ENCODE measurements at places on chromosomes 11 and 22.

GRCh38 chr22:24390576-24390975 is 36.8 kb upstream of the ADORA2A start:
- DNase-seq: no peak

DNA sequence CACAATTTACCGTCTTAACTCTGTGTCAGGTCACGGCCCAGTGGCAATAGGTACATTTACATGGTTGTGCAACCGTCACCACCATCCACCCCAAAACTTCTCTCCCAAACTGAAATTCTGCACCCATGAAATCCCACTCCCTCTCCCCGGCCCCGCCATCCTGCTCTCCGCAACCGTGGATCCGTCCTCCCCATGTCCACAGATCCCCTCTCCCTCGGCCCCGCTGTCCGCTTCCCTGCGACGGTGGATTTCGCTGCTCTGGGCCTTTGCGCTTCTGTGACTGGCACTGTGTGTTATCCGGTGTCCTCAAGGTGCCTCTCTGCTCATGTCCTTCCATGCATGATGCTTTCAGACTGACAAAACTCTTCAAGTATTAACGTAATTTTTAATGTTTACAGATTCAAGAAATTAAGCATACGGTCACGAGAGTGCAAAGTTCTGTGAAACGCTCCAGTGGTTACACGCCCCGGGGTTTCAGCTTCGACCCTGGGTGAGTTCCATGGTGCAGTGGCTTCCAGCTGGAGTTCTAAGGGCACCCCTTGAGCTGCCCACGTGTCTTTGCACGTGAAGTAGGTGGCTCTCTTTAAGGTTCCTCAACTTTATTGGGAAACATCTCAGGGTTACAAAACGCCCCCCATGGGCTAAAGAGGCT is 76.4 kb downstream of the KCNQ1 start:
- no peak for DNase-seq

- DNase-seq: no peak
These were observed 54.4 kb downstream of the SVIP start for GRCh38 chr11:22775248-22775647.

- no peak for DNase-seq
These were observed 415.6 kb upstream of the NARS2 start for GRCh38 chr11:78990261-78990660.

DNA sequence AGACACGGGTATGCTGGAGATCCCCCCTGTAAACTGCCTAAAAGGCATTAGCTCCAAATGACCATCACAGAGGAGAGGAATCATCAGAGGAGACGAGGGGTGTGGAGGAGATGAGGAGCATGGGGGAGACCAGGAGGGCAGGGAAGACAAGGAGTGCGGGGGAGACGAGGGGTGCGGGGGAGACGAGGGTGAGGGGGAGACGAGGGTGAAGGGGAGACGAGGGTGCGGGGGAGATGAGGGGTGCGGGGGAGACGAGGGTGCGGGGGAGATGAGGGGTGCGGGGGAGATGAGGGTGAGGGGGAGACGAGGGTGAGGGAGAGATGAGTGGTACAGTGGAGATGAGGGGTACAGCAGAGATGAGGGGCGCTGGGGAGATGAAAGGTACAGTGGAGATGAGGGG is 17.5 kb upstream of the GAL start:
- DNase-seq: no peak

GRCh38 chr11:57330029-57330428 is 5.3 kb upstream of the TNKS1BP1 start:
- DNase-seq: no peak

DNA sequence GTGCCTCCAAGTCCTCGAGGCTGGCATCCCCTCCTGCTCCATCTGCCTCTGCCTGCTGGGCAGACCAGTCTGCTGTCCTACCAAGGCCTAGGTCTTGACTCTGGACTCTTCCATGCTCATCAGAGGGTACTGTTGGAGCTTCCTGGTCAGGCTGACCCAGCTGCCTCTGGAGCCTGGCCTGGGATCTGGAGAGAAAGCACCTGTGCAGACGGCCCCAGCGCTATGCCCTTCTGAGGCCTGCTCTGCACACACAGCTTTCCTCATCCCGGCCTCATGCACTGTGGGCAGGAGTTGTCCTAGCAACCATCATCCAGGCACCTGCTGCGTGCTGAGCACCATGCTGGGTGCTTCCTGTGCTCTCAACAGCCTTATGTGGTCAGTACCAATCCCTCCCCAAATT is 70.8 kb downstream of the CDKN1C start:
- no peak for DNase-seq

GRCh38 chr11:126024123-126024522 is 38.5 kb downstream of the CDON start:
- no peak for DNase-seq

DNA sequence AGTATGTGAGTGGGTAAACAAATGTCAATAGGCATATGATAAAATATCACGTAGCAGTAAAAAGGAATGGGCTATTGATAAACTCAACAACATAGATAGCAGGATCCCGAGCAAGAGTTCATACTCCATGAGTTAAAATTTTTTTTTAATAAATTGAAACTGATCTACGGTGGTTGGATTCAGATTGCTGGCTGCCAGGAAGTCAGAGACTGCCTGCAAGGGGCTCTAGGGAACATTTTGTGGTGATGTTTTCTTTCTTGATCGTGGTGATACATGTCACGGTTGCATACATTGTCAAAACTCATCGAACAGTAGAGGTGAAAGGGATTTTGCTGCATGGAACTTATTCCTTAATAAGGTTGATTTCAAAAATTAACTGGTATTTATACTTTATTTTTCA is 62.6 kb upstream of the WNT7B start:
- no peak for DNase-seq

DNA sequence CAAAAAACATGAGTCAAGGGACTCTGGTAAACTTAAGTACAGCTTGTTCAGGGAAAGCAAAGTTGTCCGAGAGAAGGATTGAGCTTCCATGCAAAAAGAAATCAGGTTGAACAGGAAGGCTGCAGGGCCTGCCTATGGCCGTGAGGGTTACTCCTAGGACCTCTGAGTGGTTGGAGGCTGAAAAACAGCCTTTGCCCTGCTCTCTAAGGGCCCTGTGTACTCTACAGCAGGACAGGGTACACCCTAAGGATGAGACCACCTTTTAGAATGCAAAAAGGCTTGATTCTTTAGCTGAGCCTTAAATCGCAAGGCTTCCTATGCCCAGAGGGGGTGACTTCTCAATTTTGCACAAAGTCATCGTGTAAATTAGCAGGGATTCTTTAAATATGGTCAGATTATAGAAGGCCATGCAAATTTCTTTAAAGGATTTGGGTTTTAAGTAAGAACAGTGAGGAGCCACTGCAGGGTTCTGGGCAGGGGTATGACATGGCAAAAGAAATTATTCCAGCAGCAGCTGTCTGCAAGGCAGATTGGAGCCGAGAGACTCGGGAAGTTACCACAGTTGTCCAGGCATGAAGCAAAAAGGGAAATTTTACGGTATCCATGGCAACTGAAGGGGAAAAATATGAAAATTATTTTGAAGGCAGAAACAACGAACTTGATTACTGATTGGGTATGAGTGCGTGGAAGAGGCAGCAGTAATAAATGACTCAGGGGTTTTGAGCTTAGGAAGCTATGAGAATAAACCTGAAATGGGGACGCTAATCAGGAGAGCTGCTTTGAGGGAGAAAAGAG is 91.8 kb downstream of the FAM76B start:
- DNase-seq: no peak

GRCh38 chr22:49087198-49087597 is 740.5 kb downstream of the BRD1 start:
- no peak for DNase-seq

DNA sequence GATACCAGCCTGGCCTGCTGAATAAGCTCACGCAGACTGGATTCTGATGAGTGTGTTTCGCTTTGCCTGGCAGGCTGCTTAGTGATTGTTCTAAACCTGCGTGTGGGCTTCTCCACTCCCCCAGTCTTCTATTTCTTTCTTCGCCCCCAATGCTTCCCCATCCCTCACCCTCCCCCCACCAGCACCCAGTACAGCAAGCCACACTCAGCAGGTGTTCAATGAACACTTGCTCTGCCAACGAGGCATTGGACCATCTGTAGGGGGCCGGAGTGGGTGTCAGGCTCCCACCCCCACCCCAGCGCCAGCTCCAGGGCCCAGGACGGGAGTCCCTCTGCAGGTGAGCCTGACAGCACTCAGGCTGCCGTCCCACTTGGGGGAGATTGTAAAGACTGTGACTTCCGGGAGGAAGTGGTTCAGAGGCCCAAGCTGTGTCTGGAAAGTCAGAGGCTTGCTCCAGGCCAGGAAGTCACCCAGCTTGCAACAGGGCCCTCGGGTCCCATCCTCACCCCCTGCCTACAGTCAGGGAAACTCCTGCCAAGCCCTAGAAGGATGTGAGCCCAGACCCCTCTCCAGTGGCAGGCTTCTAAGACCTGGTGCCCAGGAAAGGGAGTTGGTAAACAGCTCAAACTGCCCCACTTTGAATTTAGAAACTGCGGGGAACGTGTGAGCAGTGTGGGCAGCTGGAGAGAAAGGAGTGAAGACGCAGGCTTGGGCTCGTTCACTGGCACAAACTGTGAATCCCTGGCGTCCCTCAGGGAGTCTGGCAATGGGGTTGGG is 66.3 kb upstream of the PRDM11 start:
- no peak for DNase-seq

DNA sequence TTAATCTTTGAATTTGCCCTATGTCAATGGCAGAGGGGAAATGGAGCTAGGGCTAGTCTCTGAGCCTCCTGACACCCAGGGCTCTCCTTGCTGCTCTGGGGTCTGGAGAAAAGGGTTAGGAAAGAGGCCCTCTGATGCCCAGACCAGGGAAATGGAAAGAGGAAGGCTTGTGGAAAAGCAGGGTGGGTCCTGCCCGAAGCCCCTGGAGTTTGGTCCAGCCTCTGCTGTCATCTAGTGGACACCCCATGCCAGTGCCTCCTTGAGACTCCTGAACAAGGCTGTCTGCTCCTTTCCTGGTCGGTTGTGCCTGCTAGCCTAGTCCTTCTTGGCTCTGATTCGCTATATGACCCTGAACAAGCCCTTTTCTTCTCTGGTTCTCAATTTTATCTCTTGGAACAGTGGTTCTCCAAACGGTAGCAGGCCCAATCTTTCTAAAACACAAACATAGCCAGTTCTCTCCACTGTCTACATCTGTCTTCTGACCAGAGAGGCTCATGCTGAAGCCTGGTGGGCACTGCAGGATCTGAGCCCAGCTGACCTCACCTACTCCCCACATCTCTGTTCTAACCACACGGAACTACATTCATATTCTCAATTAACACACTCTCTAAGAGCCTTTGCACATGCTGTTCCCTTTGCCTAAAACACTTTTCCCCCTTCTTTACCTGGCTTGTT is 8.8 kb upstream of the PLA2G3 start:
- peak; percentile 80 for DNase-seq

DNA sequence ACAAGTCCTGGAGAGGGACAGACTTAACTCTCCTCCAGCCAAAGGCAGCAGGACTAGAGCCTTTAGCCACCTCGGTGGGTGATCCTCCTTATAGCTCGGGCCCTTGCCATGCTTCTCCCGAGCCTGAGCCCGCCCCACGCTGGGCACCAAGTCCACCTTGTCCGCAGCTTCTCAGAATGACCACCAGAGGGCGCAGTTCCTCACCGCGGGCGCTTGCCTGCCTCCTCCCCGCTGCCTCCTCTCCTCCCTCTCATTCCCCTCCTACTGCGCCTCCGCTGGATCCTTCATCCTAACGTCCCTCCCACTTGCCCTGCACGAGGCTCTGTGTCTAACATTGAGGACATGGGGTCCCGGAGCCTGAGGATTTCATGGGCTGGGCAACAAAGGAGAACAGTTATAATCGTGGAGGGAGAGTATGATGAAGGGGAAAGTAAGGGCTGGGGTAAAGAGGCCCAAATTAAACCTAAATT is 11.3 kb upstream of the MOGAT2 start:
- DNase-seq: peak; percentile 44

DNA sequence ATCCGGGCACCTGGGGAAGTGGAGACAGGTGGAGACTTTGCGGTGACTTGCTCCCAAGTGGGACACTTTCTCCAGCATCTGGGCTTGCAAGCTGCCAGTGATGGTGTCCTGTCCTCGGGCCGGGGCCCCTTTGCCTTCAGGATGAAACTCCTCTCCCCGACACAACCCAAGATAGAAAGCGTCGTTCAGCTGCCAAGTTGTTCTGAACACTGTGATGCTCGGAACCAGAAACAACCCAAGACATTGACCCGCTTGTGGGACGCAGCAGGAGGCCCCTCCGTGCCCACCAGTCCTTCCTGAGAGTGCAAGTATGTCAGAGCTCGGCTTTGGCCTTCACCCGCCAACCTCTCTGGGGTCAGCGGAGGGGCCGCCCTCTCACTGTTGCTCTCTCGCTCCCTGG is 31.3 kb downstream of the LINC01488 start:
- DNase-seq: no peak

GRCh38 chr11:113532697-113533424 is 57.7 kb upstream of the DRD2 start:
- DNase-seq: peak; percentile 82

DNA sequence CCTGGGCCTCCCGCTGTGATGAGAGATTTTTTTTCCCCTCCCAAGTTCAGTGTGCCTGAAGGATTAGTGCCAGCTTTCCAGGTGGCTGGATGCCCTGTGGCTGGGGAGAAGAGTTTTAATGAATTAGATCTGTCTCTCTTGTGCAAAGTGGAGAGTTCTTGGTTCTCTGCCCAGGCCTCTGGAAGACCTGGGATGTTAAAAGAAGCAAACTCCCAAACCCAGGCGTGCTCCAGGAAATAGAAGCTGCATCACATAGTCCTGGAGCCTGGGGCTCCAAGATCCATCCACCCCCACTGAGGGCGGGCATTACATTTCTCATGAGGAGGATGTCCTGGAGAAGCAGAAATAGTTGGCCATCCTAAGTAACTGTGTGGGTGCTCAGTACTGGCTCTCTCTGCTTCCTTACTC is 30.6 kb downstream of the SDHAF2 start:
- DNase-seq: no peak

DNA sequence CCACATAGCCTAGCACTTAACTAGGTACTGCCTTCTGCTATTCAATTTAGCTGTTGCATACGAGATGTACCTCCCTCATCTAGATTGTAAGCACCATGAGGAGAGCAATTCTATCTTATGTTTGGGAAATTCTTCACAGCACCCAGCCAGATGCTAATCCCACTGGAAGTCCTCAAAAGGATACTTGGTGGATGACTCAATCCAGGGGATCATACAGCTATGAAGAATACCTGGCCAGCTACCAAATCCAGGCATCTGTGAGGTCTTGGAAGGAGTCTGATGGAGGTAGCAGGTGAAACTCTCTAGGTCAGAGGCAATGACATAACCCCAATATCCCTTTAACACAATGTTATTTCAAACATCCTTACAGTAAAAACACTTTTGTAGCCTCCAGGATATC is 167.8 kb upstream of the NCAM1 start:
- DNase-seq: no peak

DNA sequence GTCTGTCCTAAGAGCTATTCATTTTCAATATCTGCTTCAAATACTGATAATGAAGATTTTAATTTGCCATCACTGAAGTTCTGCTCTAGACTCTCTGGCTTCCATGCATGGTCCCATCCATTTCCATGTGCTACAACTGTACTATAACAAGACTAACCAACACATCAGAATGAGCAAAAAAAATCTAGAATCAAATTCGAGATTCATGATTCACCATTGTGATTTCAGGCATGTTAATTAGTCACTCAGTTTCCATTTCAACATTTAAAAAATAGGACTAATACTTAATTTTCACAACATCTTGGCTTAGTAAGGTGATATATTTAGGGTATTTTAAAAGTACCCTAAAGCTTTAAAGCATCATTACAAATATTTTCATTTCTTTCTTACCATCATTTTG is 22.8 kb downstream of the PICALM start:
- no peak for DNase-seq

All from NCI-H526 (cell line).